ENCODE measurements at places on chromosomes 1 and 21.

DNA sequence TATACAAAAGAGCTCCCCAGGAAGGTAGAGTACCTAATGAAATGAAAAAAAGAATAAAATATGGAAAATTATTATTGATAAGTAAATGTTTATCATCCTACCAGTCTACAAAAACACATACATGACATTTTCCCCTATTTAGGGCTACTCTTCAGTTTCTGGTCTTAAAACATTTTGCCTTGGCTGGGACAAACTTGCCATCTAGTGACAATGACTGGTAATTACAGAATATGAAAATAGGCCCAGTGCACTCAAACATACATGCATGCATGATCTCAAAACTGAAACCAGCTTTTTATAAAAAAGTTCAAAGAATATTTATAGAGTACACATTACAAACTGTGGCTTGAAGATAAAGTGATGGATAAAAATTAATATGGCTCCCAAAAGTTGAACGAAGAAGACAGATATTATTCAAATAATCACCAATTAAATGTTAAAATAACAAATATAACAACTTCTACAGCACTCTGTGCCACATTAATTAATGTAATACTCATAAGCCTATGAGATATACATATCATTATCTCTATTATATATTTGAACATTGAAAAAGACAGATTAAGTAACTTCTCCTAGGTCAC lies 10.5 kb upstream of the RNPC3 start:
- peaks cover 4% of the 10 kb centered on the region for H3K36me3 ChIP-seq
- no peak overlapping the region for H3K4me3 ChIP-seq
- no peak for DNase-seq

DNA sequence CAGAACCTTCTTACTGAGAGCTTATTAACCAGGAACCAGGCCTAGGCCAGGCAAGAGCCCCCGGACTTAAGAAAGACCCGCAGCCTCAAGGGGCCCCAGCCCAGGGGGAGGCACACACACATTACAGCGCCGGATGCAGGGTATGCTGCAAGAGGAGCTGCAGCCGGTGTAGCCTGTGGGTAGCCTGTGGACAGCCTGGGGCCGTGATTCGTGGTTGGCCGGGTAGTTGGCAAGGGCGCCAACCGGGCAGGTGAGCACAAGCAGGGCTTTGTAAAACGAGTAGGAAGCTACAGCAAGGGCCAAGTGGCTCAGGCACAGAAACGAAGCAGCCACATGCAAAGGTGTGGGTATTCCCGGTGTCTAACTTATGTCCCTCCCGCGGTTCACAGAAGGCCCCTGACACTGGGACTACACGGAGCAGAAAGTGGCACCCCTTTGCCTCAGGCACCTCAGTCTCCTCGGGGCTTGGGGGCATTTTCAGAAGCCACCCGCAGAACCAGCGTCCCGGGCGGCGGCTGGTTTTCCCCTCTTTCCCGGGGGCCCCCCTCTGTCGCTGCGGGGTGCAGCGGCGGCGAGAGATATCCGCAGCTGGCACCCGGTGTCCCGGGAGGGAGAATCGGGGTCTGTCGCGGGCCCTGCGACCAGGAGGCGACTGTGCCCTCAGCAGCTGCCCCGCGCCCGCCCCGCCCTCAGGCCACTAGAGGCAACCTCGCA lies 40.8 kb downstream of the KIAA1614 start:
- H3K27ac ChIP-seq = no peak overlapping the region
- H3K4me1 ChIP-seq = peaks cover 6% of the 10 kb centered on the region
- no peak for DNase-seq
- no peaks in the 10 kb centered on the region for H3K27me3 ChIP-seq
- peaks cover 10% of the 10 kb centered on the region for H3K36me3 ChIP-seq

- no peak overlapping the region for H3K4me3 ChIP-seq
- no peaks in the 10 kb centered on the region for H3K27me3 ChIP-seq
- DNase-seq = no peak
- H3K4me1 ChIP-seq = no peaks in the 10 kb centered on the region
- H3K36me3 ChIP-seq = no peaks in the 10 kb centered on the region
Observed at GRCh38 chr1:221117133-221117532, 237.9 kb downstream of the HLX start.

- no peak for DNase-seq
- H3K27me3 ChIP-seq = peaks cover 15% of the 10 kb centered on the region
- H3K36me3 ChIP-seq = no peaks in the 10 kb centered on the region
- no peak overlapping the region for H3K4me3 ChIP-seq
- no peaks in the 10 kb centered on the region for H3K4me1 ChIP-seq
Observed at GRCh38 chr1:208177656-208178055, 66.5 kb downstream of the PLXNA2 start.

DNA sequence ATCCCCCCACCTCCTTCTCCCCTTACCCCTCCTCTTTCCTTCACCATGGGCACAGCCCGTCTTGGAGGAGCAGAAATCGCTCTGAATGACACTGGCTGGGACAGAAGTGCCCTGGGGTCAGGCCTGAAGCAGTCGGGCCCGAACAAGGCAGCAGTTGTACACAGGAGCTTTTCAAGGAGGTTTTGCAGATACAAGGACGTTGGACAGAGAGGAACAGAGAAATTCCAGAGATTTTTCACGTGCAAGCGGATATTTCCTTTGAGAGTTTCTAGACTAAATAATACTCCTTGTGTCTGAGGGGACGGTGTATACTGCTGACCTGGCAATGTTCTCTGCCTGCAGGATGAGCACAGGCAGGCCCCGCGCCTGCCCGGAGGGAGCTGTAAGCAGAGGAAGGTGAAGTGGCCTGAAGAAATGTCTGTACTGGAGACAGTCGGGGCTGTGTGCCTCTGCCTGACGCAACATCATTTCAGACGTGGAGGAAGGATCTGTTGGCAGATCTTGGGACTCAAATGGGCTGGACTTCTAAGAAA lies 95.3 kb upstream of the SLC25A33 start:
- DNase-seq = no peak
- no peak overlapping the region for H3K27ac ChIP-seq
- no peak overlapping the region for H3K4me3 ChIP-seq
- H3K36me3 ChIP-seq = no peaks in the 10 kb centered on the region
- H3K27me3 ChIP-seq = peaks cover 71% of the 10 kb centered on the region
- no peaks in the 10 kb centered on the region for H3K4me1 ChIP-seq

DNA sequence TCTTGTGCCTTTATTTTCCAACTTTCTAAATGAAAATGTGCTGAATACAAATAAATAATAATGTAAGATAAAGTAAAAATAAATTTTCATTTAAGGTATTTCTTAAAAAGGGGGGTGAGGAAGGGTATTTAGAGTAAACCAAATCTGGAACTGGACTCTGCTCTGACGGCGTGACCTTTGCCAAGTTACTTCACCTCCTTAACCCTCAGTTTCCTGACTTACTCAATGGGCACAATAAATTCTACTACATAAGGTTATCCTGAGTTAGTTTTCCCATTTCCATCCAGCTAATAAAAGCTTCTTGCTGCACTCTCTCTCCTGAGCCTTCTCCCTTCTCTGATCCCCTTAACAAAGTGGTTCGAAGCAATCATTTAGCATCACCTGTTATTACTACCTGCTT lies 93.9 kb downstream of the NID1 start:
- H3K27me3 ChIP-seq = peaks cover 12% of the 10 kb centered on the region
- H3K36me3 ChIP-seq = peaks cover 2% of the 10 kb centered on the region
- DNase-seq = no peak
- H3K4me1 ChIP-seq = peaks cover 26% of the 10 kb centered on the region
- H3K27ac ChIP-seq = no peak overlapping the region

- H3K4me1 ChIP-seq = no peaks in the 10 kb centered on the region
- H3K4me3 ChIP-seq = no peak overlapping the region
- no peak for DNase-seq
- no peaks in the 10 kb centered on the region for H3K27me3 ChIP-seq
Observed at GRCh38 chr1:79716447-79716846, 709.9 kb upstream of the ADGRL4 start.

DNA sequence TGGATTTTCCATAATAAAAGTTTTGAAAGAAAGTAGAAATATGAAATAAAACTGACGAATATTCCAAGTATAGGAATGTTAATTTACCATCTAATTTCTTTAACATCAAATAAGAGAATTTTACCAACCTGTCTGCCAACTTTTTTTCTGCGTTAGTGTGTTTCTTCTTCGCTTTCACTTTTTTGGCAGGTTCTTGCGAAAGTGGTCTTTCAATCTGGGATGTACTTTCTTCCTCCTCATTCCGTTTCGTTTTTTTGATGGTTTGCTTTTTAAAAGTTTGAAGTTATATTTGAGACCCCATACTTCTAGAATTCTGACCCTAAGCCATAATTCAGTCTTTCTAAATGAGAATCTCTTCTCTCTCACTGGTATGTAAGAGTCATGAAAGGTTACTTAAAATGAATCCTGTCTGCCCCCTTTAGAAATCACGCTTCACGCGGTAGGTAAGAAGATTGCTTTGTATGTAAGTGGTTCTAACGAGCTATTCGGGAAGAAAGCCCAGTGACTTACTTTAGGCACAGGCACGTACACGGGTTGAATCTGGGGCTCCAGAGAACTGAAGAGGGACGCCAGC lies 580 bp downstream of the RBM34 start:
- peaks cover 26% of the 10 kb centered on the region for H3K4me1 ChIP-seq
- H3K27ac ChIP-seq = peak overlapping the region; percentile 98
- H3K36me3 ChIP-seq = peaks cover 23% of the 10 kb centered on the region
- H3K27me3 ChIP-seq = no peaks in the 10 kb centered on the region
- H3K4me3 ChIP-seq = peak overlapping the region; percentile 97

- H3K27ac ChIP-seq = no peak overlapping the region
- H3K36me3 ChIP-seq = peaks cover 23% of the 10 kb centered on the region
- DNase-seq = no peak
- peaks cover 45% of the 10 kb centered on the region for H3K4me1 ChIP-seq
- H3K27me3 ChIP-seq = no peaks in the 10 kb centered on the region
Observed at GRCh38 chr21:34996304-34997101, 52.6 kb downstream of the RUNX1 start.

All from activated naive CD4-positive, alpha-beta T cell treated with anti-CD3 and anti-CD28 coated beads, Interleukin-2, amount 10 ng/mL, durations not matched to agents 7 days and 5 days (primary cell).